ENCODE measurements at places on chromosomes 1 and 21.
A peak's percentile ranks its signal among the peaks of the same experiment; 100 is the strongest.

DNA sequence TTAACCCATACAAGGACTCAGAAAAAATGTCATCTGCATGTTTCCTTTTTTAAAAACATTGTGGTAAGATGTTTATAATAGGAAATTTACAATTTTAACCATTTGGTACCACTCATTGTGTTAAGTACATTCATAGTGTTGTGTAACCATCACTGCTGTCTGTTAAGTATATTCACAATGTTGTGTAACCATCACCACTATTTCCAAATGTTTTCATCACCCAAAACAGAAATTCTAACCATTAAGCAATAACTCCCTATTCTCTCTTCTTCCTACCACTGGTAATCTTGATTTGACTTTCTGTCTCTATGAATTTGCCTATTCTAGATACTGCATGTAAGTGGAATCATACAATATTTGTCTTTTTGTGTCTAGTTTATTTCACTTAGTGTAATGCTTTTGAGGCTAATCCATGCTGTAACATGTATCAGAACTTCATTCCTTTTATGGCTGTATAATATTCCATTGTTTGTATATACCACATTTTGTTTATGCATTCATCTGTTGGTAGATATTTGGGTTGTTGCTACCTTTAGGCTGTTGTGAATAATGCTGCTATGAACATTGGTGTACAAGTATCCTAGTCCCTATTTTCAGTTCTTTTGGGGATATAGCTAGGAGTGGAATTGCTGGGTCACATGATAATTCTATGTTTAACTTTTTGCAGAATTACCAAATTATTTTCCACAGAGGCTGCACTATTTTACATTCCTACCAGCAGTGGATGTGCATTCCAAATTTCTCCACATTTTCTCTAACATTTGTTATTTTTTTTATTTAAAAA is 14.1 kb downstream of the HIPK1 start:
- DNase-seq = no peak

GRCh38 chr1:240055936-240056335 is 35.7 kb upstream of the FMN2 start:
- DNase-seq = no peak

DNA sequence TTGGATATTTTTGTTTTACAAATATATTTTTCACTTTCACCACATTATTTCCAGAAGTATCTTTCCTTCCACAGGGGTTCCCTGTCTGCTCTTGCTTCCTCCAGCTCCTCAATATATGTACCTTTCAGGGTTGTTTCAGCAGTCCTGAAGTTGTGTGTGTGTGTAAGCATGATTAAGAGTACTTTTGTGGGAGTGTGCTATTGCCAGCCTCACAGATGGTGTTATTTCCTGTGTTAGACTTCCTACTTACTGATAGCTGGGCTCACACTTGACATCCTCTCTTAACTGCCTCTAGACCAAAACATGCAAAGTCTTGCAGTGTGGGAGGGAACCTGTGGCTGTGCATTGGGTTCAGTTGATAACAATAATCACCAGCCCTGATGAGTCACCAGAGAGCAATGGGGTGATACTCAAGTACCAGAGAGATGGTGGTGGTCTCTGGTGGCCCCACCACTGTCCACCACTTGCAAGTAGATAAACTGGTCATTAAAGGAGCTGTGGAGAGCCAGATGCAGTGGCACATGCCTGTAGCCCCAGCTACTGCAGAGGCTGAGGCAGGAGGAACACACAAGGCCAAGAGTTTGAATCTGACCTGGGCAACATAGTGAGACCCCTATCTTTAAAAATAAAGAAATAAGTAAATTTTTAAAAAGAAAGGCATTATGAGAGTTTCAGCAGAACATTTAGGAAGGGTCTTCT is 126.7 kb downstream of the NR5A2 start:
- no peak for DNase-seq

DNA sequence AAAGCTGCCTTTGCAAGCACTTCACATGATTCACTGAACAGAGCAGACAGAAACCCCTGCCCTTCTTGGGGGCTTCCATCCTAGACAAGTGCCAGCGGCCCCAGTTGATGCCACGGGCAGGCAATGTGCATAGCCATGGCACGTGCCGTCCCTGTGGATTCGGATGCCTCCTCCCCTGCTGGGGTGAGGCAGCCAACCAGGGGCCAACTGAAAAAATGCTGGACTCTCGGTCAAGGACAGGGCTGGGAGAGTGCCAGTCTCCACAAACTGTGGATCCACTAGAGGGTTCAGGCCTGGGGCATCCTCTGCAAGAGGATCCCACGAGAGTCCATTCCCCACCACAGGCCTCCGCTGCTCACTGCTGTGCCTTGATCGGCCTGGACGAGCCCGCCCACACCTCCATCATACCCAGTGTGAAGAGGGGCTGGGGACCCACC is 3.8 kb downstream of the JMJD4 start:
- no peak for DNase-seq

- no peak for DNase-seq
Observed at GRCh38 chr1:233940908-233941307, 36.4 kb downstream of the SLC35F3 start.

GRCh38 chr1:116489231-116489697 is 81.6 kb downstream of the CD58 start:
- no peak for DNase-seq

GRCh38 chr1:50493710-50494109 is 70.5 kb upstream of the DMRTA2 start:
- DNase-seq = peak; percentile 15

GRCh38 chr21:36753556-36753955 is 54.6 kb downstream of the SIM2 start:
- DNase-seq = no peak

DNA sequence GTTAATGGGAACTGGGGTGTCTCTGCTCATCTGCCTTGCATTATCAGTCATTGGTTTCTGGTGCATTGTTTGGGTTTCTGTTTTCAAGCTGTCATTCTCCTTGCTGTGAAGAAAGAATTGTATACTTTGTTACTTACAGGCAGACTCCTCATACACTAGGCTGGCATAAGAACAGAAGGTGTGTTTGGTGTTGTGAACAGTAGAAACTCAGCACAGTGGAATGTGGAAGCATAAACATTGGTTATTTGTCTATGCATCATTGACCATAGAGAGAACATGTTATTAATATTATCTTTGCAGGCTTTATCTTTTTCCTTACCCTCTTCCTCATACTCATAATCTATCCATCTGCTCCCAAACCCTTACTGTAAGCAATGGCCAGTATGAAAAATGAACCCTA is 18.2 kb downstream of the C1orf87 start:
- no peak for DNase-seq

- DNase-seq = peak; percentile 30
Observed at GRCh38 chr1:8603220-8603616, 214.2 kb downstream of the RERE start.

GRCh38 chr1:29478151-29478791 is 241.9 kb downstream of the PTPRU start:
- DNase-seq = no peak

DNA sequence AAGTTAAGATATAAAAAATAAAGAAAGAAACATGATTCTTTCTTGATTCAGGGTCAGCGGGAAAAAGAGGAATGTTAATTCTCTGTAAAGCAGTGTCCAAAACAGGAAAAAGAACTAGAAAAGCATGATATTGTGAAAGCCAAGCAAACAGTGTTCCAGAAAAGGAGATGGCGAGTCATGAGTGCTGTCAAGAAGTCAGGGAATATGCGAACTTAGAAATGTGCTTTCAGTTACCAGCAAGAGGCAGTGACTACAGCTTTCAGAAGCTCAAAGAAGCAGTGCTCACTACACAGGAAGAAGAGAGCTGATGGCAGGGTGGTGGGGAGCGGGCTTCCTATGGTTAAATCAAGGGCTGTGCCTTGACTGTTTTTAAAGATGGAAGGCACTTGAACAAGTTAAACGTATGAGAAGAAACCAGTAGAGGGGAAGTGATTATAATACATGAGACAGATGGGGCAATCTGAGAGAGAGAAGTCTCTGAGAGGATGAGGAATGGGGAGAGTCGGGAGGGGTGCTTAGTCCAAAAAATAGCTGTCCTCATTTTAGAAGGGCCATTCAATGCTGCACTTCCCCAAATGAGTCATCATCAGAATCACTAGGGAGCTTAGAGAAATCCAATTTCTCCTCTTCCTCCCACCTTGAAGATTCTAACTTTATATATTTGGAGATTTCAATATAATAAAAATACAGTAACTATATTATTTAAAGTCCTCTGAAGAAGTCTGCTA is 90.4 kb downstream of the KCNK1 start:
- DNase-seq = no peak

DNA sequence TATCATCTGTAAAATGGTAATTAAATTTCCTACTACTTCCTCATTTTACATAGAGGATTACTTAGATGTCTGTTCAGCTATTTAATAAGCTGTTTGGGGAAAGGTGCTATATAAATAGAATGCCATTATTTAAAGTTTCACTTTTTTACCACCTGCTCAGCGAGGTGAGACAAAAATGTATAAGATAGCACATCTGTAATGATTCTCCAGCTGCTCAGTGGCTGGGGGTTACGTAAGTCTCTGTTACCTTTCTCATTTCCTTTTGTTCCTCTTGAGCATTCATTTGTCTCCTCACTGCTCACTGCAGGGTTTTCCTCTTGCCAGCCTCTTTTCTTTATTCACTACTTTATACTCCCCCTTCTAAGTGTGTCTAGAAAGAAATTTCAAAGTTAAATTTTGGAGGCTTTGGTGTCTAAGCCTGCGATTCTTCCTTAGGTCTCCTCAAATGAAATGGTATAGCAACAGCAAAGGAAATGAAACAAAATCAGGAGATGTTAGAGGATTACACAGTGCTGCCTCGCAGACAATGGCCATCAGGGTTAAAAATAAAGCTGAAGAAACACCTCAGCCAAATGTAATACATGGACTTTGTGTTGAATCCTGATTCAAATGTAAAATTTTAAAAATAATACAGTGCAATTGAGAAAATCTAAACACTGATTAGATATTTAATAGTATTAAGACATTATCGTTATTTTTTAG is 6.8 kb downstream of the RGS8 start:
- no peak for DNase-seq

- DNase-seq = no peak
Observed at GRCh38 chr1:228900099-228900885, 165.0 kb downstream of the RHOU start.

GRCh38 chr1:85838238-85838637 is 130.0 kb upstream of the ZNHIT6 start:
- no peak for DNase-seq

DNA sequence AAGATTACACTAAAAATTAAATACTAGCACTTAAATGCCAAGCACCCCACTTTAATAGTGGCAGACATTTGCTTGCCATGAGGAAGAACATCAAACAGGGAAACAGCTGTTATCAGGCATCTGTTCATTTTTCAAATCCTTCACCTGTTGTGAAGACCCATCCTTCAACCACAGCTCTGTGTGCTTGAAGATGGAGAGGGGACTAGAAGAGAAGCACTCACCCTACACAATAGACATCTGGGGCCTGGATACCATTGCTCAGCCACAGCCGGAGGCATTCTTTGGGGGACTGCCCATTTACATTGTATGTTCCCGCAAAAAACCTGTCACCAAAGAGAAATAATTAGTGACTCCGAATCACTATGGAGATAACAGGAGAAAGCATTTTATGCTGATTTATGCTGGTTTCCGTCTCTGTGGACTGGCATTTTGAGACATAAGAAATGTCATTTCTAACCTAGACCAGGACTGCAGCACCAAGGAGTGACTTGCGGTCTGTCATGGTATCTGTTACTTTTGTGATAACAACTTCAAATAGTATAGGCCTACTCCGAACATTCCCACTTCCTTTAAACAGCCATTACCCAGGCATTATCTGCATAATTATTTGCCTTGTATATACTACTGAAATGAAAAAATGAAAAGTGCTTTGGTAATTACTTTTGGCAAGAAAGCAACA is 28.8 kb upstream of the MTF1 start:
- no peak for DNase-seq

DNA sequence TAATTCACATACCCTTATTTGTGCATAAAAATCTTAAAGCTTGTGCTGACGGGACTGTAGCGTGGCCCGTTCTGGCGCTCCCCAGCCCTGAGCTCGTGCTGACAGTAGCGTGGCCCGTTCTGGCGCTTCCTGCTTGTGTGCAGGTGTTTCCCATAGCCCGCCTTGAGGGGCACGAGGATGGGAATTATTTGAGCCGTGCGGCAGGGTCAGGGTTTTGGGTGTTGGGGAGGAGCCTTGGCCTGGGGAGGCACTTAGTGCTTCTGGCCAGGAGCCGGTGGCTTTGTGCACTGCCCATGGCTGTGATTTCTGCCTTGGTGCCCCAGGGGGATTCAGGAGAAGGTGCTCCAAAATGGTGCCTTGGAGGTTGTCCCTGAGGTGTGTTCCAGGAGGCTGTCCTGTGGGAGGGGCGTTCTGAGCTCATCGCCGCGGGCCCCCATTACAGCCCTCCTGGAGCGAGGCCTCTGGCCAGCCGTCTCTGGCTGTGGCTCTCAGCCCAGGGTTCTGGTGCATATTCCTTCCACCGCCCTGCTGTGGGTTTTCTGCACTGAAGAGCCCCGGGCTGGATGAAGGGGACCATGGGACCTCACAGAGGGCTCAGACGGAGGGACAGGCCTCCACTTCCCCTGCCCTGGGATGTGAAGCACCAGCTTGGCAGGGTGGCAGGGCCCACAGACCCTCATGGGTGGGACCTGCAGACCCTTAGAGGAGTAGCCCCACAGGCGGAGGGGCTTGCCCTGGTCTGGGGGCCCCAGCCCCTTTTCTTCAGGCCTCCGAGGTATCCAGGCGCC is 6.6 kb downstream of the SLX9 start:
- DNase-seq = no peak

- DNase-seq = no peak
Observed at GRCh38 chr1:194466706-194467105, 1280.3 kb upstream of the B3GALT2 start.

- no peak for DNase-seq
Observed at GRCh38 chr1:19507516-19507915, 22.2 kb upstream of the CAPZB start.

DNA sequence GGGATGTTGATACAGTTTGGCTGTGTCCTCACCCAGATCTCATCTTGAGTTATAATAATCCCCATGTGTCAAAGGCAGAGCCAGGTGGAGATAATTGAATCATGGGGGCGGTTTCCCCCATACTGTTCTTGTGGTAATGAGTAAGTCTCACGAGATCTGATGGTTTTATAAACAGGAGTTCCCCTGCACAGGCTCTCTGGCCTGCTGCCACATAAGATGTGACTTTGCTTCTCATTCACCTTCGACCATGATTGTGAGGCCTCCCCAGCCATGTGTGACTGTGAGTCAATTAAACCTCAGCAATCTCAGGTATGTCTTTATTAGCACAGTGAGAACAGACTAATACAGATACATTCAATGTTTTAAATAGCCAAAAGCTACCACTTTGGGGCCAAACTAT is 41.1 kb downstream of the SLC35F3 start:
- no peak for DNase-seq
